ENCODE measurements at places on chromosomes 11 and 22.

DNA sequence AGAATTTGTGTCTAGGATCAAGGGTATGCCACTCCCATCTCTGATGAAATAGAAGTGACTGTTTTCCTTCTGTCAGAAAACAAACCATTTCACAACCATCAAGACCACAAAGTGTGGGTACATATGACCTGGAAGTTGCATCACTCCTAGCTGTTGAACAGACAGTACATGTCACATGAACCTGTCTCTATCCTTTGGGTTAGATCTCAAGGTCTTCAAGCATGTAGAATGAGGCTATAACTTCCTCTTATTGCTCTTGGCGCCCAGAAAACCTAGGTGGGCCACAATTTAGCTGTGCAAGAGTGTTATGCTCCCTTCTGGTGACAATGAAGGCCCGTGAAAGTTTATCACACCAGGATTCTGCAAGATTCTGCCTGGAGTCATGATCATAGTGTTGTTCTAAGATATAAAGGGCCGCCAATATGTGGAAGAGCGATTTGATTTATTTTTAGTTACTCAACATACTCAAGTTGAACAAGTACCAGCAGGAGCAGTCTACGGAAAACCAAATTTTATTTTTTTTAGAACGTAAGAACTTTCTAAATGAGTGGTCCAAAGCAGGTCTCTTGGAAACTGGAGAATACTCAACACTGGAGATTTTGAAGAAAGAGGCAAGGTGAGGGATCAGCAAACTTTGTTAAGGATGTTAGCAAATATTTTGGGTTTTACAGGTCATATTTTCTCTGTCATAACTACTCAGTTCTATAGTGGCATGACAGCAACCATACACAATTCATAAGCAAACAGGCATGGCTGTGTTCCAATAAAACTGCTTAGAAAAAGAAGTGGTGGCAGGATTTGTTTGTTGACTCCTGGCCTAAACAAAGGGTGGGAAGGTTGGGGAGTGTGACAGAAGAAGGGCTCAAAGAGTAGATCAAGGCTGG is 101.8 kb downstream of the USP35 start:
- no peak overlapping the region for H3K27ac ChIP-seq
- no peaks in the 10 kb centered on the region for H3K36me3 ChIP-seq
- H3K4me1 ChIP-seq: no peaks in the 10 kb centered on the region
- H3K27me3 ChIP-seq: no peaks in the 10 kb centered on the region
- no peak overlapping the region for H3K4me3 ChIP-seq

- H3K36me3 ChIP-seq: no peaks in the 10 kb centered on the region
- peaks cover 8% of the 10 kb centered on the region for H3K4me1 ChIP-seq
- DNase-seq: no peak
Measured at GRCh38 chr11:10460611-10461275, 5.7 kb downstream of the AMPD3 start.

GRCh38 chr11:44300844-44301563 is 8.9 kb downstream of the ALX4 start:
- H3K27me3 ChIP-seq: peaks cover 64% of the 10 kb centered on the region
- no peak overlapping the region for H3K27ac ChIP-seq
- DNase-seq: no peak
- no peak overlapping the region for H3K4me3 ChIP-seq

- no peak for DNase-seq
- no peaks in the 10 kb centered on the region for H3K27me3 ChIP-seq
- H3K4me1 ChIP-seq: no peaks in the 10 kb centered on the region
- no peak overlapping the region for H3K4me3 ChIP-seq
Measured at GRCh38 chr11:59833602-59834001, 11.7 kb downstream of the CBLIF start.

Data from H1 (cell line).